Stimulated activated CD8-positive, alpha-beta memory T cell treated with anti-CD3 and anti-CD28 coated beads, Interleukin-15, amount 100 ng/mL, for 4 hours (primary cell): ENCODE measurements at places on chromosomes 7 and 10.

- no peak for DNase-seq
Observed at GRCh38 chr7:68256295-68256694, 1259.7 kb downstream of the TYW1 start.

- DNase-seq = no peak
Observed at GRCh38 chr10:64855941-64856340, 1334.7 kb downstream of the REEP3 start.

- DNase-seq = no peak
Observed at GRCh38 chr7:25849500-25850184, 302.4 kb upstream of the NFE2L3 start.

GRCh38 chr7:25770670-25771069 is 381.3 kb upstream of the NFE2L3 start:
- DNase-seq = no peak

GRCh38 chr10:13080643-13081042 is 19.3 kb upstream of the OPTN start:
- no peak for DNase-seq

DNA sequence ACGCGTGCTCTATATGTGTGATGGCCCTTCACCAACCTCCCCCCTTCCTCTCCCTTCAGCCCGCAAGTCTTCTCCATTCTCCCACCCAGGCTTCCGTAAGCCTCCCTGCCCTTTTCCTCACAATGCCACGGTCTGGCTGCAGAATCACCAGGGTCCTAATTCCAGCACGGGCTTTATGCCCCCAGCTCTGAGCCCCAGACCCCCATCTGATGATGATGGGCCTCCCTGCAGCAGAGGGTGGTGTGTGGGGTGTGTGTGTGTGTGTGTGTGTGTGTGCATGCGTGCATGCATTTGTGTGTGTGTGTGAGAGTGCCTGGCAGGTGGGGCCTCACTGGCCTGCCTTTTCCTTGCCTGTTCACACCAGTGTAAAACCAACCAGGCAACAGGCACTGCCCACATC is 109.9 kb downstream of the OAT start:
- no peak for DNase-seq

DNA sequence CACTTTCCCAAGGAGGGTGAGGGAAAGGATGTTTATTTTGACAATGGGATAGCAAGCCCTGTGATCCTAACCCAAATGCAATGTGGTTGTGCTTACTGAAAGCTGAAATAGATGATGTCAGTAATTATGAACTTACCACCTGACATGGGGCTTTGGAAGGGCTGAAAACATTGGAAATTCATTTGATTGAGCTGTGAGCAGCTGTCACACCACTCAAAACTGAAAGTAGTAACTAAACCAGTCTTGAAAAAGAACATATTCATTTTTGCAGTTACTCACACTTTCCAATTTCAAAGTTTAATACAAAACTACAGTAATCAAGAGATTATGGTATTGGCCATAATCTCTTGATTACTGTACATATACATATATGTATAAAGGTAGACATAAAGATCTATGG is 155.5 kb upstream of the HPS1 start:
- no peak for DNase-seq
